ENCODE measurements at places on chromosomes 6 and 20.

DNA sequence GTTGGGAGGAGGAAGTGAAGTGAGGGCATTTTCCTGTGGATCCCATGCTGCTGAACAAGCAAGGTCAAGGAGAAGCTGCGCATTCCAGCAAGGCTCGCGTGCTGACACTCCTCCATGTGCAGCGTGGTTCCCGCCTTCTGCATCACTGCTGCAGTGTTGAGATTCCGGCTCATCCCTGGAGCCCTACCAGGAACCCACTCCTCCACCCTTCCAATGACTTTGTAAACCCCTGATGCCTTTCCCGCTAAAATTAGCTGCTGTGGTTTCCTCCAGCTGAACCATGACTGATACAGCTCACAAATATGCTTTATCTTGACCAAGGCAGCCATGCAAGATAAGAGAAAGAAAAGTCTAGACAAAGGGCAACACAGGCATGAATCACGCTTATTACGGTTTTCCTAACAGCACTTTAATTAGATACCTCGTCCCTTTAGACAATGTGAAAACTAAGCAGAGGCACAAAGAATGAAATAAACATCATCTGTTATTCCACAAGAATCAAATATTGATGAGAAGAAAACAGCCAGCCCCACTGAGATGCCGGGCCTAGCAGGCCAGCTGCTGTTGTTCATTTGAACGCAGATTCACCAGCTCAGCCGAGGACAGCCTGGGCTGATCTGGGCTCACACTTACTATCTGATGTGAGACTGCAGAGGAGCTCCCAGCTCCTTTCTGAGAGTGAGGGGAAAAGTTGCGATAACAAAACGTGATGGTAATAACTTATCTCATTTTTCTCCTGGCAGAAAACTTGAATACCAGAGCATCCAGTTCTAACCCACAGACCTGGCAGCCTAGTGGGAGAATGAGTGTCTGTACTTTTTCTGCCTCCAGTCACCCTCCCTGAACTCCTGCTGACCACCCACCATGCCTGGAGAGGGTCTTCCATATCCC is 14.2 kb upstream of the BNIP5 start:
- peak; percentile 89 for DNase-seq

- no peak for DNase-seq
Measured at GRCh38 chr20:38728911-38729642, 4.8 kb downstream of the SLC32A1 start.

GRCh38 chr6:71466362-71466761 is 177.8 kb downstream of the OGFRL1 start:
- no peak for DNase-seq

- peak; percentile 18 for DNase-seq
Measured at GRCh38 chr6:100663219-100663863, 198.6 kb upstream of the SIM1 start.

DNA sequence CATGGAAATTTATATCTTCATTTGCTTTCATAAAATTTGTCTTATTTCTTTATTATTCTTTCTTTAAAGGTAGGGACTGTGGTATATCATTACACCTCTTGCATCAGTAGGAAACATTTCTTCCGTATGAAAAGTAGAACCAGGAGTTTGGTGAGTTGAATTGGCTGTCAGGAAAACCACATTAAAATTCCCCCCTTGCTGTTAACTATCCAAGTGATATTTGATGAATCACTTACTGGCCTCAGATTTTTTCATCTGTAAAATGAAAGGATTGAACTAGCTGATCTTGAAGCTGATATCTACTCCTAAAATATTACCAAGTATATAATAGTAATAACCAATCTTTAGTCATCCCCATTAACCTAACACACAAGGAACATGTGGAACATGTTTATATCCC is 460.9 kb downstream of the GJA1 start:
- no peak for DNase-seq

- no peak for DNase-seq
Measured at GRCh38 chr6:159321267-159321666, 152.1 kb downstream of the FNDC1 start.

- DNase-seq: no peak
Measured at GRCh38 chr6:22928775-22929174, 359.4 kb downstream of the HDGFL1 start.

- DNase-seq: no peak
Measured at GRCh38 chr6:97813889-97814567, 531.0 kb upstream of the MMS22L start.

DNA sequence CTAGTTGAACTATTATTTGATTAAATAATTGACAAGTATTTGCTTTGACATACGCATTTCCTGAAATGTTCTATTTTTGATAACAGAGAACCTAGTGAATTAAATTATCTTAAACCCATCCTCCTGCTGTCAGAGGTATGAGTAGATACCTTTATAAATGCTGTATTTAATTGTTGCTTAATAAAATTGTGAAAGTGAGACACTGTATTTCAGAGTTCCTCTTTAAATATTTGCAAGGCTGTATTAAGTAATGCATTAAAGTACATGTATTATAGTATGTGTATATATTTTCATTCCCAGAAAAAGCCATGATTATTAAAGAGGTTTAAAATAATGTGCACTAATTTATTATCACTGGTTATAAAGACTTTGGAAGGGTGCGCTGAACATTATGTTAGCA is 483.8 kb downstream of the TFAP2B start:
- no peak for DNase-seq

- DNase-seq: no peak
Measured at GRCh38 chr6:30234356-30234755, 21.1 kb upstream of the TRIM26 start.

DNA sequence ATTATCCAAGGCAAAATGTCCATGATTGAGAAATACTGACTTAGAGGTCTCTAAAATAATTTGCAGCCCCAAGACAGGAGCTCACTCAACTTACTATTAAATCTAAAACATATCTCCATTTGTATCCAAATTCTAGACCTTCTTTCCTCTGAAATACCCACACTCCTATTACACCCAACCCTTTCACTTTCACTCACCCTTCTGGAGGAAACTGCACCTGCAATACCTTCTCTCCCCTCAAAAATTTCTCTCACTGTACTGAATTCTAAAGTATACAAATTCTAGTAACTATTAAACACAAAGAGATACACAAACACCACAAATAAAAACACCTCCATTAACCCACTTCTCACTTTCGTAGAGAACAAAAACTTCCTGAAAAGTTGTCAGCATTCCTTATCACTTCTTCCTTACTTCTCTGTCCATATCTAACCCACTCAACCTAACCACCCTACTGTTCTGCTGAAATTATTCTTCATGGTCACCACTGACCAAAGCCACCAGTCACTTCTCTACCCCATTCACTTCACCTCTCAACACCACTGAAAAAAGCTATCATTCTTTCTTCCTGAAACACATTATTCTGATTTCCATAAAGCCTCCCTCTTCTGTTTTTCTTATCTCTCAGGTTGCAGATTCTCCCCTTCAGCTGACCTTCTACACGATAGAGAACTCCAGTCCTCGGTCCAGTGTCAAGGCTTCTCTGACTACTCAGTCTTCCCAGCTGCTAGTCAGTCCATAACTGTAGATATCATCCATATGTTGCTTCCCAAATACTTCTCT is 12.0 kb downstream of the LMBRD1 start:
- no peak for DNase-seq

DNA sequence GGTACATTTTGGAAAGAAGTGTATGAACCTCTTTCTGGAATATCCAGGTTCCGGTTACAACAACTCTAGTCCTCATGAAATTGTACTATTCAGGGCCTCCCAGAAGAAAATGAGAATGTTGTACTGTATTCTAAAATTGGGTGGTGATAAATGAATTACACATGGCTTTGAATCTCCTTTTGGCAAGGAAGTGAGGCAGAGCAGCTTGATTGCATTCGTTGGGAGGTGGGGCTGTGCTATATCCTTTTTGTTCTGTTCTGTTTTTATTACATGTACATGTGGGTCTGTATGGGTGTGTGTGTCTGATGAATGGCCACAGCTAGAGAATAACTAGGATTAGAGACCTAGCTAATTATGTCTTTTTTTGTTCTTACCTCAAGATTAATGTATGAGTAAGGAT is 37.8 kb upstream of the SNRPB2 start:
- DNase-seq: no peak

DNA sequence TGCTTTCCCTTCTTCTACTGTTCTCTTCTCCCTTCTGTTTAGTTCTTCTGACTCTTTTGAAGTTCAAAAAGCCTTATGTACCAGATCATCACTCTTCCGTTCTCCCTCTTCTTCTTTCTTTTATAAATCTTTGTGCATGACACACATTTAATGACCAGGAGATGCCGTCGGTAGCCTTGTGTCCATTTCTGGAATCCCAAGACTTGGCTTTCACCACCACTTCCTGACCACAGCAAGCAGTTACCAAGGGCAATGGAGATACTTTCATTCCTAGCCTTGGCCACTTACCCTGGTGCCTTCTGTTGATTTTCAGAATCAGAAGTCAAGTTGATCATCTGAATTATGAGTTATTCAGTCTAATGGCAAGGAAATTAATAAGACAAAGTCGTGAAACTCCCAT is 268.5 kb upstream of the QKI start:
- no peak for DNase-seq
